Stimulated activated CD4-positive, alpha-beta T cell treated with anti-CD3 and anti-CD28 coated beads, Interleukin-1b, Interleukin-23, amount 100 ng/mL, for 48 hours (primary cell): ENCODE measurements at places on chromosomes 5 and 9.

DNA sequence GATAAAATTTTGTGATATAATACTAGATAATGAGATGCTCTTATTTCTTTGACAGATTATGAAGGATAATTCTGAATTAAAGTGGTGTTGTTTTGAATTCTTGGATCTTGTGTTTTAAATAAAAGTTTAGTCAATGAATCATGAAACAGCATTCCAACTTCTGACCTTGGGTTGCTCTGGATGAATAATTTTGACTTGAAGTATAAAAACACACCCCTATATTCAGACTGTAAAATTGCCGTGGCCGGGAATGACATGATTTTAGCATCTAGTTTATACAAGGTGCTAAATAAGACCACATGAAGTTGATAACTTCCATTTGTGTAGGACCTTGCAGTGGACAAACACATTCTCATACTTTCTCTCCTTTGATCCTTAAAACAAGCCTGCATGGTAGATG, 67.2 kb upstream of the DAP start:
- DNase-seq = no peak

- no peak for DNase-seq
Observed at GRCh38 chr9:30800421-30800820, 1584.0 kb upstream of the ACO1 start.

DNA sequence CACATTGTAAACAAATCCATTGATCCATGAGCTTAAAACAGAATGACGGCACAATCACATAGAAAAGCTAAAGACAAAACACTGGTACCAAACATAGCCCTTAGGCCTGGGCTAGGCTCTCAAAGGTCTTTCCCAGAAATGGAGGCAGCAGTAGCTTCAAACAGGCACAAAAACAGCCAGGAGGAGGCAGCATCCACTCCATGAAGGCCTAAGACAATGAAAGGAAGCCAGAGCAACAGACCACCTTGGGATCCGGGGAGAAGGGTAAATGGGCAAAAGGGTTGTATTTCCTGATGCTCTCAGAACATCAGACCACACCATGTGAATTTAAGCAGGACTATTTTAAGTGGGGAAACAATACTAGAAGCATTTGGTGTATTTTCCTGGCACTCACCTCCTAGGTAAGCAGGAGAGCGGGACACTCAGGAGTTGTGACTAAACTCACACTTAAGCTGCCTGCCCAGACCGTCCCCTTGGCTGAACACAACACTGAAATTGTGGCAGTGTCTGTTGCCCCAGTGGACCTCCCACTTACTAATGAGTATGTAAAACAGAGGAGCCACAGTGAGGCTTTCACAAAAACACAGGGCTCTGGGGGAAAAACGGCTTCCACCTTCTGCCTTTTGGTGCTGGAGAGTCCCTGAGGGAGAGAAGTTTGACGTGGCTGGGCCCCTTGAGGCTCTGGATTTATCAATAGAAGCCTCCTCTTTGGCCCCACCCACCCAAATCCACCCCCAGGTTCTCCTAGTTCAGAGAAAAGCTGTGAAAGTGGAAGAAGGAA, 11.9 kb downstream of the GNPDA1 start:
- DNase-seq = no peak

DNA sequence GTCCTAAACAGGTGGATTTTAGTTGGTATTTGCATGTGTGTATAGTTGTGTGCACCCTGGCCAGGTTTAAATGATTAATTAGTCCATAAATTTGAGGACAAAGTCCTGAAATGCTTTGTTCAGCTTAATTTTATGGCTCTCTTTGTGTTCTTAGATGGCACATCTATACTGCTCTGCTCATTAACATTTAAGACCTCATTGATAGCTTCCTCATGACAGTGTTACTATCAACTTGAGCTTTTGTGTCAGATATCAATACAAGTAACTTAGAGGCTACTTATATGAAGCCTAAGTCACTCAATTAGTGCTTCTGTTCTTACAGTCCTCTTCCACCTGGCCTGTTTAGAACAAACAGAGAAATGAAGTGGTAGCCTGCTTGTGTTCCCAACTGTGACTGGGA, 240.9 kb downstream of the TRPM3 start:
- no peak for DNase-seq

DNA sequence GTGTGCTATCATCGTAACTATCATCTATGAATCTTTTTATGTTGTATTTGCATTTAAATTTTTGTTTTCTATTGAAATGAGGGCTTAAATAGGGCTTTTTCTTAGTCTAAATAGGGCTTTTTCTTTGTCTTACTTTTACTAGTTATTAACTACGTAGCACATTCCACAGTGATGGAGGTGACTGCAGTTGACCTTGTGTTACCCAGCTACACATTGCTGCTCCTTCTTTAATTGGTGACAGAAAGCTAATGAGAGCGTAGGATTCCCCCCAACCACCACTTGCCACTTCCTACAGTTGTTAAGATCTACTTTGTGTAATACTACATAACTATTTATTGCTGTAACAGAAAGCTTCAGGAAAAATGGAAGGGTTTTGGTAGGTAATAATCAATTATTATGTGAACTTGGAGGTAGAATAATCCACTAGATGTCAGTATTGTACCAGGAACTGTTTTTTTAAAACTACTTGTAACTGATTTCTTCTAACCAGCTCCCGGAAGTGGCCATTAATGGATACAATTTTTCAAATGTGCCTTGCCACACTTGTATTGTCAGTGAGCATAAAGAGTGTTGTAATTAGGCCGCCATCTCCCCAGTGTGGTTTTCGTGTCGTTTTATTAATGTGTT, 18.0 kb downstream of the MTRR start:
- DNase-seq = no peak

DNA sequence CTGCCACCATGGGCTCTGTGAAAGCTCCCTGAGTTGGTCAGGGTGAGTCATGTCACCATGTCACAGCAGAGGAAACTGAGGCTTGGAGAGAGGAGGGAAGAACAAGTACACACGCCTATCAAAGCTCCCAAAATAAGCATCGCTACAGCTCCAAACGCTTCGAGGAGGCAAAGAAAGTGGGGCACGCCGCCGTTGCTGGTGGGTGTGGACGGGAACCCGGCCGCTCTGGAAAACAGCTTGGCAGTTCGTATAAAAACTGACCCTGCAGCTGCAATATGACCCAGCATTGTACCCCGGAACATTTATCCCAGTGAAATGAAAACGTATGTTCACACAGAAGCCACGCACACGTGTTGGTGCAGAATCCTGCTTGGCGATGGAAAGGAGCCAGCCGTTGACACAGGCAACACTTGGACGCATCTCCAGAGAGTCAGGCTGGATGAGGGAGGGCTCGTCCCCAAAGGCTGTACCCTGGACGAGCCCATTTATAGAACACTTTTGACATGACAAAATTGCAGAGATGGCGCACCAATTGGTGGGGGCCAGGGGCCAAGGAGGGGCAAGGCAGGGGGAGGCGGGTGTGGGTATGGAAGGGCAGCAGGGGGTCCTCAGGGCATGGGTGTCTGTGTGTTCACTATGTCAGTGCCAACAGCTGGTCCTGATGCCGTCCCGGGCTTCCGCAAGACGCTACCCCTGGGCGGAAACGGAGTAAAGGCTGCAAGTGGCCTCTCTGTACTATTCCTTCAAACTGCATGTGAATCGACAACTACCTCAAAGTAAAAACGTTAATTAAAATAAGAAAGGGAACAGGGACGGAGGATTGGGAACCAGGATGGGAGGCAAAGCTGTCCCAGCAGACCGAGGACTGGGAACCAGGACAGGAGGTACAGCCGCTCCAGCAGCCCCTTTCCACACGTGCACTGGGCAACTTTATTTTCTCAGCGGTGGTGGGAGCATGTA, 173.0 kb downstream of the OLFM1 start:
- DNase-seq = no peak

DNA sequence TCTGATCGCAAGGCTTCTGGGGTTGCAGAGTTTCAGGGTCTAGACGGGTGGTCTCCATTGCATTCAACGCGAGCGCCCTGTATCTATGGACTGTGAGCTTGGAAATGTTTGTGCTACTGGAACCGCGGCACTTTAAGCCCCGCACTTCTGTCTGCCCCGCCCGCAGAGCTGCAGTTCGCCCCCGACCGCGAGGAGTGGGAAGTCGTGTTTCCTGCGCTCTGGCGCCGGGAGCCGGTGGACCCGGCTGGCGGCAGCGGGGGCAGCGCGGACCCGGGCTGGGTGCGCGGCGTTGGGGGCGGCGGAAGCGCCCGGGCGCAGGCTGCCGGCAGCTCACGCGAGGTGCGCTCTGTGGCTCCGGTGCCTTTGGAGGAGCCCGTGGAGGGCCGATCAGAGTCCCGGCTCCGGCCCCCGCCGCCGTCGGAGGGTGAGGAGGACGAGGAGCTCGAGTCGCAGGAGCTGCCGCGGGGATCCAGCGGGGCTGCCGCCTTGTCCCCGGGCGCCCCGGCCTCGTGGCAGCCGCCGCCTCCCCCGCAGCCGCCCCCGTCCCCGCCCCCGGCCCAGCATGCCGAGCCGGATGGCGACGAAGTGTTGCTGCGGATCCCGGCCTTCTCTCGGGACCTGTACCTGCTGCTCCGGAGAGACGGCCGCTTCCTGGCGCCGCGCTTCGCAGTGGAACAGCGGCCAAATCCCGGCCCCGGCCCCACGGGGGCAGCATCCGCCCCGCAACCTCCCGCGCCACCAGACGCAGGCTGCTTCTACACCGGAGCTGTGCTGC, 1.0 kb downstream of the ADAMTS19 start:
- peak; percentile 15 for DNase-seq

GRCh38 chr5:180041301-180042274, 30.0 kb downstream of the RNF130 start:
- DNase-seq = no peak

DNA sequence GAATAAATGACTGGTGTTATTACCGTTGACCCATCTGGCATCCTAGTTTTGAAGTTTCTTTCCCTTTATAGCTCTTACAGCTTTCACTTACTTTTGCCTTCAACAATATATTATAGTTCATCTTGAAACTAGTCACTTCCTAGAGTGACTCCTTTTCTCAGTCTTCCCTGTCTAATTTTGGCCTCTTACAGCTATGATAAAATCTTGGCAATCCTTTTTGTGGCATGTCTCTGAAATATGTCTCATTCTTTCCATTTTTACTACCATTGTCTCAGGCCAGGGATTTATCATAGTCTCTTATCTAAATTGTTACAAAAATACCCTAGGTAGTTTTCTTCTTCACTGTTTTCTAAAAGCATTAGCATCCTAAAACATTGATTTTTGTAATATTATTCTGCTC, 621.3 kb upstream of the ZNF608 start:
- no peak for DNase-seq

DNA sequence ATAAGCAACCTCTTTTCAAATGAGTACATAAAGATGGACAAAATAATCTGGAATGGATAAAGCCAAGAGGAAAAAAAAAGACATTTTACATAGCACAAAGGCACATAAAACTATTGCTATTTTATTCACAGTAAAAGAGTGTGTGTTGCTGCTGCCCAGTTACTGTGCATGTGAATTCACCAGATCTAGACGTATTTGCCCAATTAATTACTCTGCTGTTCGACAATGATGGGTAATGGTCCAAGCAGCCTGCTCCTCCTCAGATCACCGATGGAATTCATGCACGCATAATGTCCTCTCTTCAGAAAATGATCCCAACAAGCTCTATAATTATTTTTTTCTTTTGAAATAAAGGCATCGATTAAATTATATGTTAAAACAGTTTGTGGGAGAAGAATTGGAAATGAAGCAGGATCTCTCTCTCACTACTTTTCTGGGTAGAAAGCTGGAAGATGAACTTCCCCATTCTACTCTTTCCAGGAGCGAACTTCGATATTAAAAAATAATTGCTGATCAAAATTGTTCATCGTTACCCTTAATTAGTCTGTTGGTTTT, 357.4 kb upstream of the CCNH start:
- DNase-seq = no peak

DNA sequence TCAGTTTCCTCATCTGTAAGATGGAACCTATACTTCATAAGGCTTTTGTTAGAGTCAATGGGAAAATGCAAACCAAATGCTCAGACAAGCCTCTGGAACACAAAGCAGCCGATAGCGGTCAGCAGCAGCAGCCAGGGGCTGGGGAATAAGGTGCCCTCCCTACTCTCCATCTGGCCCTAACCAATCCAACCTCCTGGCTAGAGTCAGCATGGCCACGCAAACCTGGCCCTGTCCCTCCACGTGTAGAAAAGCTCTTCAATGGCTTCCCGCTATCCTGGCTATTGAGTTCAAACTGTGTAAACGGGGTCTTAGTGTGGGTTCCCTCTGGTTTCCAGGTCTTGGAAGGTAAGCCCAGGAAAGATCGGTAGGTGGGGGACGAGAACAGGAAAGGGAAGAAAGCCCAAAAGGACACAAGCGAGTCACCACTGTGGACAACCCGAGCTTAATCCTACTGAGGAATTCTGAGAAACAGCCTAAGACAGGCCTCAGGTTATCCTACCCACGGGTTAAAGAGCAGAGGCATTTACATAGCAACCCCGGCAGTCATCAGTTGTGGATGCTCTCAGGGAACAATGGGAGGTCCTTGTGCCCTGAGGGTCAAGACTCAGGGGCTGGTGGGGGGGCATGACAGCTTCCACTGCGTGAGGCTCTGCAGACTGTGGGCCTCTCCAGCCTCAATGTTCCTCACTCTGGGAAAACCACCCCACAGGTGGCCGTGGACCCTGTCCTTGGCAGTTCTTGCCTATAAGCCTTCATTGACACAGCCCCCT, 30.9 kb downstream of the FABP6 start:
- no peak for DNase-seq

- no peak for DNase-seq
Observed at GRCh38 chr5:140221697-140222223, 46.8 kb downstream of the CYSTM1 start.

DNA sequence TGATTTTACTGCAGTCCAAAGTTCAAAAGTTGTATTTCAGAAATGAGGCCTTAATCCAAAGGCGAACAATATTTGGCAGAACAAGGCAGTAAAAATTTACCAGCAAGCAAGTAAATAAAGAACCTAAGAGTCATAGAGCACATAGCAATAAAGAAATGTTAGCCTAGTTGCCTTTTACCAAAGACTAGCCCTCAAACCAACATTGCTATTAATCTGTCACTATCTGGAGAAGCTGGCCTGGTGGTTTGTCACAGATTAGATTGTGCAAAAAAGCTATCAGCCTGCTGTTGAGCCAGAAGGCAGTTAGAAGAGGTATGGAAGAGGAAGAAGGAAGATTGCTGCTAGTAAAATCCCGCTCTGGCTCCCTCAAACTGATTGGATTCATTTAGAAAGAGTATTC, 304.7 kb upstream of the KLF4 start:
- no peak for DNase-seq

DNA sequence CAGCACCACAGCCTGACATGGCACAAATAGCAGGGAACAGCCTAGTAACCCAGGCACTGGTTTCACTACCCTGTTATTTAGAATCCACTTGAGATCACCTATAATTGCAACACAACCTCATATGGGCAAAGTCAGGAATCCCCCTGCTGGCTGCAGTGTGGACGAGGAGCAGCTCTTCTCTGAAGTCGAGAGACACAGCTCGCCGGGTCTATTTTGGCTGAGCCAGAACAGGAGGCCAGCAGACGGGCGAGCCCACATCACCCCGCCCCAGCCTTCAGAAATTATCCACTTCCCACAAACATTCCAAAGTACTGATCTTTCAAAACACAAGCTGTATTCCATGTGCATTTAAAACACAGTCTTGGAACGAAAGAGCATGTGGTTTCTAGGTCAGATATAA, 179.0 kb downstream of the ROR2 start:
- no peak for DNase-seq

GRCh38 chr5:93044859-93045666, 536.0 kb downstream of the NR2F1-AS1 start:
- DNase-seq = no peak
